ENCODE measurements at places on chromosomes 2 and 18.

DNA sequence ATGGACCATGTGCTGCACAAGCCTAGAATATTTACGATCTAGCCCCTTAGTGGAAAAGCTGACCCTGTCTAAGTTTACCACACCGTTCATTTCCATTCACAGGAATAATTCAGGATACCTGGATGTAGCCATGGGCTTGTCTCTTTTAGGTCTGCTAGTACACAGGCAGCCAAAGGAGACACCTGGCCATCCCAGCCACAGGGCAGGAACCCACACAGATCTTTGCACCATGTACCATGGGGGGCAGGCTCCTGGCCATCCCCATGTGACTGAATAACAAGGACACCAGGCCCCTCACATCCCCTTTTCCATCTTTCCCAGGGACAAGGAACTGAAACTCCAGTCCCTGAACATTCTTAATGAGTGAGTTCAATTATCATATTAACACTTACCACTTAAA is 467.3 kb upstream of the MYT1L start:
- DNase-seq = no peak

DNA sequence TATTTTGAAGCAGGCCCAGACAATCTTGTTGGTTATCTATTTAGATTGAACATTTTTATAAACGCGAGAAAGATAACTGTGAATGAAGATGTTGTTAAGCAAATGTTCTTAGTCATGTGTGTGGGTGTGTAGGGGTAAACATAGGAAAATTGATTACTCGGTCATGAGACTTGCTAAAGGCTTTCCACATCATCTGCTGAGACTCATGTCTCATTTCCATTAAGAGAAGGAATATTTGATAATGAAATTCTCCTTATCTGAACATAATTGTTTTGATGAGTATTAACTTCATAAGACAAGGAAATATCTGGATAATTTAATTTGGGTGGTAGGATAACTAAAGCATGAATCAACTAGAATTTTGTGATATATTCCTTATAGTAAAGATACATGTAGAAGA is 19.7 kb downstream of the CCDC102B start:
- DNase-seq = no peak

- no peak for DNase-seq
Observed at GRCh38 chr2:56449002-56449431, 265.2 kb downstream of the CCDC85A start.

DNA sequence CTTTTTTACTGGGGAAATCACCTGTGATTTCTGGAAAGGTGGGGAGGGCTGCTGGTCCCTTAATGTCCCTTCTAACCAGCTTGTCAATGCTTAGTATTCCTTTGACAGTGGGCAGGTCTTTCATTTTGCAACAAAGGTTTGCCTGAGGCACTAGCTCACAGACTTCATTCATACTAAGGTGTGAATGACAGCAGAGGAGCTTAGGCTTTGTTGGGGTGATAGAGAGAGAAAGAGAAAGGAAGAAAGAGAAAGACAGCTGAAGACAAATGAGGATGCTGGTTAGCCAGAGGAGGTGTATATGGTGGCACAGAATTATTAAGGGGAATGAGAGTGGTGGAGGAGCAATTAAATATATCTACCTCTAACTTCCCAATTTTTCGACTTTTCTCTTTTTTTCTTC is 28.9 kb upstream of the GTF2A1L start:
- DNase-seq = no peak

DNA sequence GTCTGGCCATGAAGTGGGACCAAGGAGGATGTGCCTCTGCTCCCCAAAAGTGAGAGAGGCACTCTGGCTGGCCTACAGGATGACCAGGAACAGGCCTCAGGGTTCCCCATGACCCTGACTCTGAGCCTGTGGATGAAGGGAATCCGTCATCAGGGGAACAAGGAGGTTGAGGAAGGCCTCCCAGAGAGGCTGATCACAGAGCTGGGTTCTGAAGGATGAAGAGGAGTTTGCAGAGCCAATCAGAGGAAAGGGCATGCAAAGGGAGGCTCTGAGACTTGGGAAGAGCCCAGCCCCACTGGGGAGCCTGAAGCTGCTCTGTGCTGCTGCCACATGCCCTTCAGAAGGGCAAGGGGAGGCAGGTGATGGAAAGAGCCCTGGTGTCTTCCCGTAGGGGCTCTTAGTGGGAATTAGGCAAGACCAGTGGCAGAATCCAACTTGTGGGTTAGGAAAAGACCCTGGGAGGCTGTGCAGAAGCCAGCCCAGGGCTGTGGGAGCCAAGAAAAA is 141.3 kb upstream of the ID2 start:
- DNase-seq = no peak

- no peak for DNase-seq
Observed at GRCh38 chr2:110977403-110977802, 143.3 kb upstream of the BCL2L11 start.

DNA sequence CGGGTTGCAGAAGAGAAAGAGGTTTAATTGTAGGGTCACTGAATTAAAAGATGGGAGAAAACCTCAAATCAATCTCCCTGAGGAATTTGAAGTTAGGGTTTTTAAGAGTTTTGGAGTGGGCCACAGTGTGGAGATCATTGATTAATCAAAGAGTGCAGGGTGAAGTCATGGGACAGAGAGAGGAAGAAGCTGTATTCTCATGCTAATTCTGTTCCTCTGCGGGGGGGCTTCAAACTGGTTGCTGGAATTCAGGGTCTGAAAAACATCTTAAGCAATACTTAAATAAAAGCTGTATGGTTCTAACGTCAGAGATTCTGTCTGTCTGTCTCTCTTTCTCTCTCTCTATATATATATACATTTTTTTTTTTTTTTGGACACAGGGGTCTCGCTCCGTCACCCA is 169.8 kb upstream of the SPATS2L start:
- DNase-seq = no peak

GRCh38 chr2:145412155-145412554 is 892.2 kb upstream of the ZEB2 start:
- DNase-seq = no peak

- no peak for DNase-seq
Observed at GRCh38 chr2:111239107-111239506, 118.4 kb downstream of the BCL2L11 start.
